ENCODE measurements at places on chromosomes 3 and 15.
A peak's percentile ranks its signal among the peaks of the same experiment; 100 is the strongest.

GRCh38 chr3:72896996-72897757 is 9.3 kb downstream of the GXYLT2 start:
- DNase-seq = peak; percentile 40

- no peak for DNase-seq
Observed at GRCh38 chr3:48566401-48566760, 2.8 kb upstream of the UCN2 start.

GRCh38 chr3:141056751-141057171 is 5.6 kb downstream of the SPSB4 start:
- no peak for DNase-seq

GRCh38 chr3:120532969-120533368 is 63.2 kb upstream of the NDUFB4 start:
- no peak for DNase-seq

DNA sequence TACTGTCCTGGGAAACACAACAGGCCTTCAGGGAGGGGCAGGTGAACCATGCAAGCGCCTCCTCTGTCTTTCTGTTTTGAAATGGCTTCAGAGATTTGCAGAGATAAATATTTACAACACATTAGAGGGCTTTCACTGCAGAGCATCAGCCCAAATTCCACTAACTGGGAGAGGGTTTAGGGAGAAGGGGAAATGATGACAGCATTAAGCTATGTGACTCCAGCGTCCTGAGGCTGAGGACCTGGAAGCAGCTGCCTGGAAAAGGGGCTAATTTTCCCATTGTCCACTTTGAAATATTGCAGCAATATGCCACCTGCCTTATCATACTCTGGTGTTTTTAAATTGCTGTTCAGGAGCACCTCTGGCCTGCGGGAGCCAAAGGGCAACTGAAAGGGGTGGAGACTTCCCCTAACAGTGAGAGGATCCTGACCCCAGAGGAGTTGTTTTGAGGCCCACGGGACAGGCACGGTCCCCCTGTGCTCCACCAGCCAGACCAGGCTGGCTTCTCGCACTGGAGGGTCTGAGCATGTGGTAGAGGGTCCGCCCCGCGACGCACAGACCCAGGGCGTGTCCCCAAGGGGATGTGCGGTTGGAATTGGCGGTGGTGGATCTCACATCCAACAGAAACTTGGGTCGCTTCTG is 110.6 kb downstream of the XXYLT1 start:
- DNase-seq = peak; percentile 75

- DNase-seq = peak; percentile 81
Observed at GRCh38 chr3:190101320-190102011, 19.2 kb downstream of the P3H2 start.

DNA sequence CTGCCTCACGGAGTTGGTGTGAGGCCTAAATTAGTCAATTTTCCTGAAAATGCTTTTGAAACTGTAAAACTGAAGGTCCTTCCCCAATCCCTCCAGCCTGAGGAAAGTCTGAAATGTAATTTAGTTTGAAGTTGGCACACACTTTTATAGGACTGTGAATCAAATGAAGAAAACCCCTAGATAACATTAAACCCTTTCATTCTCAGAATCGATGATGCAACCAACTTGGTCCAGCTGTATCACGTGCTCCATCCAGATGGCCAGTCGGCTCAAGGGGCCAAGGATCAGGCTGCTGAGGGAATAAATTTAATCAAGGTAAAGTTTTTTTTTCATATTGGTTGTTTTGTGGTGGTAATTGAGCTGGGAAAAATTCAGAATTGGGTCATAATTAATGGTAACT is 11.7 kb downstream of the MRPS22 start:
- no peak for DNase-seq

DNA sequence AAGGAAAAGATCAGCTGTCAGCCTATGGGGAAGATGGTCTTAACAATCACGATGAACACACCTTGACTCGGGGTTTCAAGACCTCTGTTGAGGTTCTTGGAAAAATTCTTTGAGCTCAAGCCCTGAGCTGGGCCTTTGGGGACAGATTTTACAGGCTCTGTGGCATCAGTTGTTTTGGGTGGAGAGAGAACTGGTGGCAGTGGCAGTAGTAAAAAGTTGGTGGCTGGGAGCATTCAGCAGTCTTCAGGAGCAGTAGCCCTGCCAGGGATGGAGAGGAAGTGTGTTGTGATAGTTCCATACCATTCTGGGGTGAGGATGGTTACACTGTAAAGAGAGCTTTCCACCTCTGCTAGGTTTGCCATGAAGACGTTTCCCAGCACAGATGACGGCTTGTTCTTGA is 4.9 kb upstream of the KY start:
- no peak for DNase-seq

DNA sequence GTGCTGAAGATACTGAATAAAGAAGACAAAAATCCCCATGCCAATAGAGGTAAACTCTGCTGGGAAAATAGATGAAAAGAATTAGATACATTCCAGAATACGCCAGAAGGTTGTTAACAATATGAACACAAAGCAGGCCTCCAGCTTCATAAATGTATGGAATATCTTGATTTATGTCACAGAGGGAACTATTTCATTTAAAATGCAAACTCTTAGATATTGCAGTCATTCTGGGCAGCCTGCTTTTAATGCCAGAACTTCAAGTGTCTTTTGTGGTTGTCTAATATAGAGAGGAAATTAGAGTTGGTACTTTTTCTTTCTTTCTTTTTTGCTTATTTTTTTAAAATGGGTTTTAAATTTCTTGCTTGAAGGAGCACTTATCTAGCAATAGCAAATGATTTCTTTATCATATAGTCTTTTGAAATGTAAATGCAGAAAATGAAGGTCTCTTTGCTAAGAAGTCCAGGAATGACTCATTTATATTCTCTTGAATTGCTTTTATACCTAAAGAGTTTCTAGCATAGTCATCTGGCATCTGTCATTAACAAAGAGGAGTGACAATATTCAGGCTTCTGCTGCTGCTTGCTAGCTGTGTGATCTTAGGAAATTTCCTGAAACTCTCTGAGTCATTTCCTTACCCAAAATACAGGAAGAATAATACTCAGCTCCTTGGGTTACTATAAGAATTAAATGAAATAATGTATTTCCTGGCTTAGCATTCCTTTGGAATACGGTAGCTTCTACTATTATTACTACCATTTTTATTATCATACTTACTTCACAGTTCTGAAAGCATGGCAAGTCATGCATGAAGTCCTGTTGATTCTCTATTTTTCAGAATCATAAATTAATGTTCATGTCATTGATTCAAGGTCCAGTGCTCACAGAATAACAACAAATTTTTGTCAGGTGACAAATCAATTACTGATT is 527.6 kb downstream of the DIPK2A start:
- no peak for DNase-seq

DNA sequence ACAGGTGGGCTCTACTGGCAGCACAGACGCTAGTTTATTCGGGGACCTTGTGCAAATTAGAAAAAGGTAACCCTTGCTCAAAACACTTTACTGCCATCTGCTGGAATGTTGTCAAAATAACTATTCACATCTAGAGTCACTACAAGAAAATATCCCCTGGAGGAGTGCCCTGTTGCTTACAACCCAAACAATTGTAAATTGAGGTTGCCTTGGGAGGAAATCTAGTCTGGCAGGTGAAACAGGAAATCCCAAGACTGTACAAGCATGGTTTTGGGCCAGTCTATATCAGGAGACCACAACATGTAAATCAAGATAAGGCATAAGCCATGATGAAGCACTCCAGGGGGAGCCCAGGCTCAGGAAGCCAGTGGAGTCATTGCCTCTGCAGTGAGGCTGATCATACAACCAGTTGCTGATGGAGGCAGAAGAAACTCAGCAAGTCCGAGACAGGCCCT is 136.8 kb upstream of the ACP3 start:
- DNase-seq = peak; percentile 36

- no peak for DNase-seq
Observed at GRCh38 chr3:13853256-13853977, 26.5 kb downstream of the WNT7A start.

- no peak for DNase-seq
Observed at GRCh38 chr3:188394623-188395022, 240.7 kb downstream of the LPP start.

GRCh38 chr15:69275933-69276560 is 22.7 kb upstream of the PAQR5 start:
- no peak for DNase-seq

- peak; percentile 86 for DNase-seq
Observed at GRCh38 chr3:43998836-43999727, 242.6 kb upstream of the TOPAZ1 start.

GRCh38 chr3:177358091-177358976 is 161.1 kb upstream of the TBL1XR1 start:
- peak; percentile 73 for DNase-seq

DNA sequence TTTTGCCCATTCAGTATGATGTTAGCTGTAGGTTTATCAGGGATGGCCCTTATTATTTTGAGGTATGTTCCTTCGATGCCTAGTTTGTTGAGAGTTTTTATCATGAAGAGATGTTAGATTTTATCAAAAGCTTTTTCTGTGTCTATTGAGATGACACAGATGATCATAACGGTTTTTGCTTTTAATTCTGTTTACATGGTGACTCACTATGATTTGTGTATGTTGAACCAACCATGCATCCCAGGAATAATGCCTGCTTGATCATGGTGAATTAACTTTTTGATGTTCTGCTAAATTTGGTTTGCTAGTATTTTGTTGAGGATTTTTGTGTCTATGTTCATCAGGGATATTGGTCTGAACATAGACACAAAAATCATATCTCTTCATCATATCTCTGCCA is 8.3 kb downstream of the GPR156 start:
- no peak for DNase-seq

- no peak for DNase-seq
Observed at GRCh38 chr3:97257942-97258697, 443.7 kb downstream of the EPHA6 start.
